ENCODE measurements at places on chromosomes 6 and 20.

DNA sequence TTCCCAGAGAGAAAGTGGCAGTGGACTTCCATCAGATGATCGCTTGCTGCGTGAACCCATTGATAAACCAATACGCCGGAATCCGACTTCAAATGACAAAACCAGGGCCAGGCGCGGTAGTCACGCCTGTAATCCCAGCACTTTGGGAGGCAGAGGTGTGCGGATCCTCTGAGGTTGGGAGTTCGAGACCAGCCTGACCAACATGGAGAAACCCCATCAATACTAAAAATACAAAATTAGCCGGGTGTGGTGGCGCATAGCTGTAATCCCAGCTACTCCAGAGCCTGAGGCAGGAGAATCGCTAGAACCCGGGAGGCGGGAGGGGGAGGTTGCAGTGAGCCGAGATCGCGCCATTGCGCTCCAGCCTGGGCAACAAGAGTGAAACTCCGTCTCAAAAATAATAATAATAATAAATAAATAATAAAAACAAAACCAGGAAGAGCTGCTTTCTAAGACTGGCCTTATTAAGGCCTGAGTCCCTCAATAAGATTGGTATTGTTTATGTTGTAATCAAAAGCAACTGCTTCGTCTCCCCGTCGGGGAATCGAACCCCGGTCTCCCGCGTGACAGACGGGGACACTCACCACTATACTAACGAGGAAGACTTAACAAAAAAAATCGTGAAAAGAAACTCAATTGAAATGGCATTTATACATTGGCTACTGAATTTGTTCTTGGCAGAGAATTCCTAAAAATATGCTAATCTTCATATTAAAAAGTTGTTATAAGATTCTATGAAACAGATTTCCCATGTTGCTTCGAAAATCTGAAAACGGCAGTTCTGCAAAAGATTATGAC, 110.2 kb upstream of the ZNF184 start:
- peak; percentile 82 for DNase-seq

DNA sequence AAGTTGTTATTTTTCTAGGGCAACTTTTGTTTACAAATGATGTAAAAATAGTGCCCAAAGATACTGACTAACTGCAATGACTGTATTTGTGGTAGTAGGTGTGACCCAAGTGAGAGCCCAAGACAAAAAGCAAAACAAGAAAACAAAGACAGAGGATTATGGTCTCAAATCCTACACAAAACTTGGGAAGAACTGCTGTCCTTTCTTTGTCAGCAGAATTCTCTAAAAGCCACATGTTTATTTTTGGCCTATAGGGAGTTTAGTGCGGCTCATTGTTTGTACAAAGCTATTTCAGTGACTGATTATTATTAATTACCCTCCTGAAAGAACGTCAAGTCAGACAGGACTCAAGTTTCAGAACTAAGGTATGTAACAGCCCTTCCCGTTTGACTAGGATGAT, 509.2 kb upstream of the SLC35B3 start:
- no peak for DNase-seq

GRCh38 chr20:14336686-14337085, 726 bp downstream of the FLRT3 start:
- DNase-seq, result no peak

GRCh38 chr6:33927616-33928015, 123.8 kb upstream of the MLN start:
- peak; percentile 79 for DNase-seq

DNA sequence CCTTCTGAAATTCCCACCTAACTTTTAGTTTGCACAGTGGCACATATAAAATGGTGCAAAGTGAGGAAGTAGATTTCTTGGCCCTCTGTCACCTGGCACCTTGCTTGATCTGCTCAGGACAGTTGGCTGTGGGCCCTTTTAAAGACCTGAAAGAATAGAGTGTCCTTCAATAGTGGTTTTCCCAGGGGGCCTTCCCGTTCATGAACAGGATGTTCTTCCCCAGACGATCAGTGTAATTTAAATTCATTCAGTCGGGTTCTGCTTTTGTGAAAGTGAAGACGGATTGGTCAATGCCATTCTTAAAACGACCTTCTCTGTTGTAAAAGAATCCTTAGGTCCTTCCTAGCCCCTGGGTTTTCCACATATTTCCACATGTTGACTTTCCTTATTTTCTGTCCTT, 178.5 kb downstream of the SASH1 start:
- no peak for DNase-seq

DNA sequence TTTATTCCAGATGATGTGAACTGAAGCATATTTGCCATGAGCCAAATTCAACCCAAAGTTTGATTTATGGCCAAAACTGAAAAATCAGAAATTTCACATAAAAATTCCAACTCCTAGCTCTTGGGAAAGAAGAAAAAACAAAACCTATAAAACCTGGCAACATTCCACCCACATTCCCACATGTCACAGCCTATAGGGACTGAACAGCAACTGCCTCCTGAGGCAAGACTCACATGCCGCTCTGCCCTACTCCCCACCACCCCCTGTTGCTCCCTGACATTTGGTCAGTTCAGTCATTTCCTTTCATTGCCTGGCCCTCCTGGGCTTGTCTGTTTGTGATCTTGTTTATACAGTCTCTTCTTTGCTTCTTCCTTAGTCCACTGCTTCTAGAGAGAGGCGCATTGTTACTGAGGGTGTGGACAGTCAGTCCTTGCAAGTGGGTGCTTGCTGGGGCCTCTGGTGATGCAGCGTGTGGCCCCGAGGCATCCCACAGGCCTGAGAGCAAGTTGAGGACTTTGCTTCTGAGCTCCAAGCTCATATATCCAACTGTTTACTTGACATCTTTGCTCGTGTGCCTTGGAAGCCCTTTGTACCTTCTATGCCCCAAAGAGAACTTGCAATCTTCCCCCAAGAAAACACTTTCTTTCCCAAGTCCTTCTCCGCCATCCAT, 31.4 kb downstream of the NFATC2 start:
- DNase-seq, result no peak

DNA sequence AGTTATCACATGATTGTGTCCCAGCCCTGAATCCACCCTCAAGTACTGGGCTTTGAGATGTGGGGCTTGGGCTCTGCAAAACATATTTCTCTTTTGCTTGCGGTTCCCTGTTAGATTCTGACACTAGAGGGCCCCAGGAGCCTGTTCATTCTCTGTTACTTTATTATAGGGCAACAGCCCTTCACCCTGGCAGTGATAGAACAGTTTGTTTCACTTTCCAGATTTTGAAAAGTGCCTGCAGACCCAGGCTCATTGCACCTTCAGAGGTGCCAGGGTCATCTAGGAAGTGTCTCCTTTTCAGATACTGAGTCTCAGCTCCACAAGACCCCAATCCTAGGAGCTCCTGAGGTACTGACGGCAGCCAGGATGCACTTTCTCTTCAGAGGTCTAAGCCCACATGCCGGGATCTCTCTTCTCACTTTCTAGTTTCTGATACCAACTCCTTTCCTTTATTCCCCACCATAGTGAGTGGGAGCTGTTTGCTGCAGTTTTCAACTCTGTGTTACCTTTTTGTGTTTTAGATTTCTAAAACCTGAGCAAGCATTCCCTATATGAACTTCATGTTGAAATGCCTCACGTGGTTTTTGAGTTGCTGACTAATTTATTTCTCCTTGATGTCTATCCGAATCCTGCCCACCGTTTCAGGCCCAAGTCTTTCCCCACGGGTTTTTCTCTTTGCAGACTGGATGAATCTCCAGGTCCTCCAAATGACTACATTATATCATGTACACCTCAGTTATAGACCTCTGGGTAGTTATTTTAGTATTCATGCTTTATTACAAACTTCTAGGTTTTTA, 10.9 kb downstream of the ABT1 start:
- peak; percentile 72 for DNase-seq

- DNase-seq, result no peak
Observed at GRCh38 chr6:107132330-107132954, 17.1 kb upstream of the BEND3 start.

DNA sequence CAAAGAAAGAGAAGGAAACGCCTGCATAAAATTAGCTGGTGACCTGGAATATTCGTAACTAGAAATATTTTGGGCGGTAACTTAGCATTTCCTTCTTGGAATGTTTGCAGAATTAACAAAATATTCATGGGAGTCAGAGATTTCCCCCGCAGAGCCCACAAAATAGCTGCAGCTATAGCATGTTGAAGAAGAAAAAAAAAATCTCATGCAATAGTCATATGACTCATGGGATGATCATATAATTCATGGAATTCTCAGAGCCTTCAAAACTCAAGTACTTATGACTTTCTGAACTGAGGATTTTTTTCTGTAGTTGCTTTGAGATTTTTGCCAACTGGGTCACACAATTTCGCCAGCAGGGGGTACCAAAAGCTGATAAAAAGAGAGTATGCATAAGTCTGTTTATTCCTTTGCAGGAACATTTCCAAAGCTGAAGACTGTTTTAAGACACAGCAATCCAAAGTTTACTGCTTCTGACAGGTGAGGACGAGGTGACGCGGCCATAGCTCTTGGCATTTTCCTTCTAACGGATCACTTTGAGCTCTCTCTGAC, 586.0 kb upstream of the CHD6 start:
- DNase-seq, result no peak
